Gastroesophageal sphincter (tissue), 4 donors: ENCODE measurements at places on chromosomes 12 and 14. TPM values are rescaled to one million over a fixed set of nuclear protein-coding genes. Genes with fewer than 3 reads are reported as not detected.
A peak's percentile ranks its signal among the peaks of the same experiment; 100 is the strongest.

DNA sequence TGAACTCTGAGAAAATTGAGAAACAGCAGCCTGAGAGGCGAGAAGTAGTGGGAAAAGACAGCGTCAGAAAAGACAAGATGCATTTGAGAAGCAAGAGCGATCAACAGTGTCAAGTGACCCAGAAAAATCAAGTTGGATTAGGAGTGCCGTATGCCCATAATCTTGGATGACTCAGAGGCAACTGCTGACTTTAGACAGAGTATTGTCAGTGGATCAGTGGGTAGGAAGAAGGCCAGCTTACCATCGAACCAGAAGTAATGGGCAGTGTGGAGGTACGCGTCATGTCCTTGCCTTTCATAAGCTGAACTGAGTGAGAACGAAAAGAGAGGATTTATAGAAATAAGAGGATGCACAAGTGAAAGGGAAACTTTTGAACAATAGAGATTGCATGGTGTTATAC is 151.0 kb upstream of the NAV3 start:
- no peak for ATAC-seq

DNA sequence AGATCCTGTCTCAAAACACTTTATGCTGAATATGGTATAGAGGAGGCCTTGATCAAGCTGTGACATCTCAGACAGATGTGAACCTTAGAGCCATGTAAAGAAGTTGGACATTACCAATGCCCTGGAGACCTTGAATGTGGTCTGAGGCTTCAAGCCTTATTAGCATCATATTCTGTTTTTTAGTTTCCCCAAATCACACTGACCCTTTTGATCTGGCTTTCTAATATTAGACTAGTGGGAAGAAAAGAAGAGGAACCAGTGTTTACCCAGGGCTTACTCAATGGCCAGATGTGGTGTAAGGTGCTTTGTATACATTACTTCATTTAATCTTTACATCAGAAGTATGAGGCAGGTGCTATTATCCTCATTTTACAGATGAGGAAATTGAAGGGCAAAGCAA is 10.6 kb upstream of the TBPL2 start:
- no peak for ATAC-seq

- no peak for ATAC-seq
These were observed 47.0 kb downstream of the ITPK1 start for GRCh38 chr14:93068711-93069110.

- ATAC-seq: no peak
These were observed 30.8 kb upstream of the SOCS2 start for GRCh38 chr12:93541578-93542225.

- no peak for ATAC-seq
These were observed 402.1 kb downstream of the ZFP36L1 start for GRCh38 chr14:68390741-68391140.

DNA sequence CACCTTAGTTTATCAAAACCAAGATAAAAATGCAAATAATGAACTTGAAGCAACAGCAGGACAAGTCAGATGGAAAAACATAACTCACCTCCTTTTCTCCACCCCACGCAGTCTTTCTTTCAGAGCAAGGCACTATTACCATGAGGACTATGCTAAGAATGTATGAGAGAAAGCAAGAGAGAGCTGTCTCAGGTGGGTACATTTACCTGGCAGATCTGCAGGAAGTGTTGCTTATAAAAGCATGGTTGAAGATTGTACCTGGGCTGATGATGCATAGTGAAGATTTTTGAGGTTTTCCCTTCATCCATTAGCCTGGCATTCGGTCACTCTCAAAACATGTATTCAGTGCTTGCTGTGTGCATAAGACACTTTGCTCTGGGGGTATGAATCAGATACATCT is 68.8 kb upstream of the IFNG-AS1 start:
- no peak for ATAC-seq

DNA sequence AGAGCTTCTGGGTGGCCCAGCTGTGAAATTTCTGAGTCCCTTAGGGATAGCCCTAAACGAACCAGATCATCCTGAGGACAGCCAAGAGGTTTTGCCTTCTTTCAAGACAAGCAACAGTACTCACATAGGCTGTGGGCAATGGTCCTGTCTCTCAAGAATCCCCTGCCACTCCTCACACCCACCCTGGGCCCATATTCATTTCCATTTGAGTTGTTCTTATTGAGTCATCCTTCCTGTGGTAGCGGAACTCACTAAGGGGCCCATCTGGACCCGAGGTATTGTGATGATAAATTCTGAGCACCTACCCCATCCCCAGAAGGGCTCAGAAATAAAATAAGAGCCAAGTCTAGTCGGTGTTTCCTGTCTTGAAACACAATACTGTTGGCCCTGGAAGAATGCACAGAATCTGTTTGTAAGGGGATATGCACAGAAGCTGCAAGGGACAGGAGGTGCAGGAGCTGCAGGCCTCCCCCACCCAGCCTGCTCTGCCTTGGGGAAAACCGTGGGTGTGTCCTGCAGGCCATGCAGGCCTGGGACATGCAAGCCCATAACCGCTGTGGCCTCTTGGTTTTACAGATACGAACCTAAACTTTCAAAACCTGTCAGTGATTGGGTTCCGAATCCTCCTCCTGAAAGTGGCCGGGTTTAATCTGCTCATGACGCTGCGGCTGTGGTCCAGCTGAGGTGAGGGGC is 38.9 kb downstream of the DAD1 start:
- no peak for ATAC-seq

DNA sequence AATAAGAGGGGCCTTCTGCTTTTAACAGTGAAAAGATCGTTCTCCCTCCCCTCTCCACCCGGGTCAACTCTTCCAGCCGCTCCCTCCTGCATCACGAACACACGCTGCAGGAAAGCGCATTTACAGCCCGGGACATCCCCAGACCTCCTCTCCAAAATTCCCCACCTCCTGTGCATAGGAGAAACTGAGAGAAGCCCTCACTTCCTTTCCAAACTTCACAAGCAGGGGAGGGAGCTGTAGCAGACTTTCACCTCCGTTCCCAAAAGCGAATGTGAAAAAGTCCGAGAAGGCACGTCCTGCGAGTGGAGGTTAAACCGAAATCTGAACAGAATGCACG is 513 bp downstream of the BCAT1 start:
- ATAC-seq: no peak

DNA sequence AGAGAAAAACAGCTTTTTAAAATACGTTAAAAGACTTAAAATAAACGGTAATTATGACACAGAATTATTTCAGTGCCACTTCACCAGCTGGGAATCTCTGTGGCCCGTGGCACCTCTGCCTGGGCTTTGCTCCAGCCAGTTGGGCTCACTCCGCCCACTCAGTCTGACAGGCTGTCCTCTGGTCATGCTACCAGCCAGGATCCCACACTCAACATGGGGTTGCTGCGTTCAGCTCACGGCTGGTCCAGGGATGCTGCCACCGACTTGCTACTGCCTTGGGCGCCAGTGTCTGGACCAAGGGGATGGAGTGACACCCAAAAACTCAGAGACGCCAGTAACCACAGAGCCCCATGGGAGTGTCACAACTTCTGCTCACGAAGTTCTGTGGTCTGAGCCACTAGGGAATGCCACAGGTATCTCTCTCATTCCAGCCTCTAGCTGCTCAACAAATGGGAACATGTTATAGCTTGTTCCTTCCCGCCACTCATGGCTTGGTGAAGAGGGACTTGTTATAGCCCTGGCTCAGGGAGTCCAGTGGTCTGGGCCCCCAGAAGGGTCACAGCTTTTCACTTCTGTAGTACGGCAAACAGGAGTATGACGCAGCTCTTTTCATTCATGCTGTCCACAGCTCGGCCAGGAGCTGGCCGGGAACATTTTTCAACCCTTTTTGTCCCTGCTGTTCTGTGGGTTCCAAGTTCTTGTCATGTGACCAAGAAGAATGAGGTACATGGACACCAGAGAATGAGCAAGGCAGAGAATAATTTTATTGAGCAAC is 23.4 kb upstream of the ATXN7L3B start:
- ATAC-seq: no peak

- no peak for ATAC-seq
These were observed 108.1 kb downstream of the TTLL5 start for GRCh38 chr14:75769047-75769685.

- ATAC-seq: peak; percentile 82
These were observed 9.0 kb downstream of the PITPNM2 start for GRCh38 chr12:123141615-123142517.

DNA sequence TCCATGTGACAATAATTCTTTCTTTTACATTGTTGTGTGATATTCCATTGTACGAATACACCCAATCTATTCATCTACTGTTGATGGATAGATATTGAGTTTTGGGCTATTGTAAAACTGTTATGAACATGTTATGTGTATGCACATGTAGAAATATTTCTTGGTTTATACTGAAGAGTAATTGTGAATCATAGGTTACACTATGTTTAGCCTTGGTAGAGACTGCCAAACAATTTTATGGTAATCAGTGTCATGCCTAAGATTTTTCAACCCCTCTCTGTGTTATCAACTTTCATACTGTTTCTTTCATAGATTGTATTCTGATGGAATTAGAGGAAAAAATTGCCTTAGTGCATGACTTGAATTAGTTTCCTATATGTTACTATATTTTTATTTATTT is 39.5 kb downstream of the FRMD6 start:
- ATAC-seq: no peak

GRCh38 chr12:57604454-57604991 is at the start of gene DTX3:
TSS of gene DTX3 (plus strand) at chr12:57604824. CDS start at chr12:57606518, 1,694 bp downstream.
- ATAC-seq: peak; percentile 29

DNA sequence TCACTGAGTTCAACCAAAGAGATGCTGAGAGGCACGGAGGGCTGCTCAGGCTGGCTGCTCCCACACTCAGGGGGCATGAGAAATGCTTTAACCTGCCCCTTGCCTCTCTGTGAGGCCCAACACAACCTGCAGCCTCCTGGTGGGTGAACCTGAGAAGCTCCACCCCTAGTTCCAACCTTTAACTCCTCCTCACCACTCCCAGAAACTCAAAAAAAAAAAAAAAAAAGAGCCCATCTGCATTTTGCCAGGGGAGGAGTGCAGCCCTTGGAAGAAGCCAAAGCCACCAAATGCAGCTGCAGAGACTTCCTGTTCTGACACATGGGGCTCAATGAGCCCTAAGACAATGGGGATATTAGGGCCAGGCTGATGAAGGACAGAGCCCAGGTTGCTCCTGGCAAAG is 8.9 kb downstream of the KRT4 start:
- no peak for ATAC-seq

DNA sequence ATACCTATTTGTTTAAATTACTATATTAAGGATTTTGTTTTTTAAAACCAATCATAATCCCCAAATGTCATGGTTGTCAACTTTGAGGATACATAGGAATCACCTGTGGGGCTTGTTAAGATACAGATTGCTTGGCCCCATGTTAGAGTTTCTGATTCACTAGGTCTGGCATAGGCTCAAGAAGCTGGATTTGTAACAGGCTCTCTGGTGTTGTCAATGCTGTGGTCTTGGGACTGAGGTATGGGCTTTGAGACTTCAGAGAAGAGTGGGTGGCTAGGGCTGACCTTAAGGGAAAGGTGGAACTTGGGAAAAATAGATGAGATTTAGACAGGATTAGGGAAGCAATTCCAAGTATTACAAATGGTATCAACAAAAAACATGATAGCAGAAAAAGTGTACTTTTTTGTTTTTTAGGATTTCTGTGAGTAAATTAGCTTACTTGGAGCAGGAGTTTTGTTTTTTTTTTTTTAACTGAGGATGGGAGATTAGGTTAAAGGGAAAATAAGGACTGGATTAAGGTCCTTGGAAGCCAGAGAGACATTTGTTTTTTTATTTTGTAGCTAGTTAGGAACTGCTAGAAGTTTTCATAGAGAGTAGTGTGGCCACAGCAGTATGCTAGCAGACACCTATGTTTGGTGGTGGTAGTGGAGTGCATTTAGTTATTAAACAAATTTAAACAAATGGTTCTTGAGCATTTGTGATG is 88.6 kb downstream of the RAD51B start:
- no peak for ATAC-seq

DNA sequence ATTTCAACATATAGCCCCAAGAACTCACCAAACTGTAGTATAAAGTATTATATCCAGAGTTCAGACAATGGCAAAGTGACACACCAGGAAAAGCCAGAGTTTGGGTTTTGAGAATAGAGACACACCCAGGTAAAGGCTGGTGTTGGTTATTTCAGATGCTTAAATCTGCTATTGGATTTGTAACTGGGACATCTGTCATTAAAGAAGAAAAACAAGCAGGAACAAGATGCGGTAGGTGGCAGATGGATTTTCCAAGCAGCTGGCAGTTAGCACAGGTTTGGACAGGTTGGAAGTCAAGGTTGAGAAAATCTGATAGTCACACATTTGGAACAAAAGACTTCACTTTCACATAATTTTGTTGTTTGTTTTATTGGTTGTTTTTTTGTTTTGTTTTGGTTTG is 14.4 kb upstream of the CDK17 start:
- no peak for ATAC-seq

DNA sequence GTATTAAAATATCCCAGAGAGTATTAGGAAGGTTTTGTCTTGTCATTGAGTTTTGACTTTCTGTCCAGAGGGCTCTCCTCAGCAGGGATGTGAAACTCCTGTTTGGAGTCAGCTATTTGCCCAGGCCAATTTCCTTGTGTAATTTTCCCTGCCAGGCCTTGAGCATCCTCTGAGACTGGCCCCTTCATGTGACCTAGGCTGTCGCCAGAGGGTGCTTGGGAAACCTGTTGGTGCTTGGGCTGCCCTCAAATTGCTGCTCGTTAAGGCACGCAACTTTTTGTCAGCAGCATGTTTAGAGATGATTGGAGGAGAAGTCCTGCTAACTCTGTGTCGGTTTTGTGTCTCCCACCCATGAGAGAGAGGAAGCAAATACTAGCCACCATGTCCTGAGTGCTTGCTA is 39.1 kb downstream of the IQSEC3 start:
- ATAC-seq: no peak

GRCh38 chr12:119695034-119695433 is 27.1 kb downstream of the PRKAB1 start:
- no peak for ATAC-seq

GRCh38 chr12:91413581-91414546 is 231.2 kb upstream of the DCN start:
- no peak for ATAC-seq

- ATAC-seq: no peak
These were observed 15.6 kb upstream of the TFCP2 start for GRCh38 chr12:51188359-51189051.

- no peak for ATAC-seq
These were observed 79.2 kb downstream of the BCL11B start for GRCh38 chr14:99192830-99193229.

AJUBA gene
- total RNA-seq: 23.4 TPM

EIF2S3B gene
- total RNA-seq: 0.87 TPM

AKAP6 gene
- total RNA-seq: 65.4 TPM

RBMS2 gene
- 25.4 TPM for total RNA-seq

ZBTB1 gene
- 45.6 TPM for total RNA-seq

SLC10A1 gene
- total RNA-seq: not detected

PIWIL1 gene
- not detected for total RNA-seq

B4GALNT3 gene
- not detected for total RNA-seq

KRT8 gene
- total RNA-seq: 133 TPM

CEBPE gene
- not detected for total RNA-seq

MEG3 gene
- 59.0 TPM for total RNA-seq

TAS2R7 gene
- total RNA-seq: not detected
